HT-29 (cell line): ENCODE measurements at places on chromosomes 4 and X. TPM values are rescaled to one million over a fixed set of nuclear protein-coding genes. Genes with fewer than 3 reads are reported as not detected.
A peak's percentile ranks its signal among the peaks of the same experiment; 100 is the strongest.

COX7B2 gene
- not detected in 2 replicates for total RNA-seq

GRCh38 chrX:17431171-17431570 is 56.2 kb downstream of the NHS start:
- DNase-seq, result no peak

VCX gene
- not detected in 2 replicates for total RNA-seq

GRCh38 chr4:26255989-26256388 is 64.8 kb upstream of the RBPJ start:
- DNase-seq, result no peak

IL2 gene
- not detected in 2 replicates for total RNA-seq

GRCh38 chr4:137819964-137820383 is 287.7 kb upstream of the PCDH18 start:
- peak; percentile 60 for DNase-seq

- no peak for DNase-seq
These were observed 2.8 kb upstream of the LIN54 start for GRCh38 chr4:83013420-83013867.

- no peak for DNase-seq
These were observed 128.0 kb downstream of the AFAP1 start for GRCh38 chr4:7811536-7812191.

- DNase-seq, result no peak
These were observed 162.0 kb downstream of the RNF150 start for GRCh38 chr4:140971077-140971792.

GRCh38 chrX:23478056-23478455 is 143.4 kb downstream of the PTCHD1 start:
- DNase-seq, result no peak

DNA sequence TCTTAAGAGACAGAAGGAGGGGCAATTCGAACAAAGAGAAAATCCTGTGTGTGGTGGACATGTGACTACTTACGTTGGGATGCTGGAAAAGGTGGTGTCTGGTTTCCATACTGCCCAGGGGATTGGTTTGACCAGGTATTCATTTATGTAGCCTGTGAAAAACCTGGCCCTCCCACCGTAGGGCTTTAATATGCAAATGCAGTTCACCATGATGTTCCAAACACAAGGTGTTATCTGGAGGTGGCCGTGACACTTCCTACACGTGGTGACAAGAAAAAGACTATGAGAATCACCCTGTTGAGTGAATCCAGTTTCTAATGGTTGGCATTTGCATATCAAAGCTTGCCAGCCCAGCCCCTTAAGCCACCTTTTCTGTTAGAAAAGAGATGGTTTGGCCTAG is 27.9 kb downstream of the UGT2B4 start:
- no peak for DNase-seq

- no peak for DNase-seq
These were observed 176.1 kb downstream of the MSL3 start for GRCh38 chrX:11934089-11934488.

CHRDL1 gene
- total RNA-seq, result not detected in 2 replicates

DNA sequence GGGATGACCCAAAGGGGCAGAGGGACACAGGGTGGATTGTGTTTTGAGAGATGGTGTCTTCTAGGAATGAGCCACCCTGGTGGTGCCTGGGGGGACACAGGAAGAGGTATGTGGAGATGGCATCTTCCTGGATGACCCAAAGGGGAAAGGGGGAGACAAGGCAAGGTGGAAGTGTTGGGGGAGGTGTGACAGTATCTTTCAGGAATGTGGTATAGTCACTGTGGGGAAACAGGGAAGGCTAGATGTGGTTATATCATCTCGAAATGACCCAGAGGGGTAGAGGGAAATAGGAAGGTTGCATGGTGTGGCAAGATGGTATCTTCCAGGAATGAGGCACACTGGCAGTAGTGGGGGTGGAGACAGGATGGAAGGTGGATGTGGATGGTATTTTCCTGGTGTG is 62.9 kb downstream of the MAOA start:
- DNase-seq, result no peak

DNA sequence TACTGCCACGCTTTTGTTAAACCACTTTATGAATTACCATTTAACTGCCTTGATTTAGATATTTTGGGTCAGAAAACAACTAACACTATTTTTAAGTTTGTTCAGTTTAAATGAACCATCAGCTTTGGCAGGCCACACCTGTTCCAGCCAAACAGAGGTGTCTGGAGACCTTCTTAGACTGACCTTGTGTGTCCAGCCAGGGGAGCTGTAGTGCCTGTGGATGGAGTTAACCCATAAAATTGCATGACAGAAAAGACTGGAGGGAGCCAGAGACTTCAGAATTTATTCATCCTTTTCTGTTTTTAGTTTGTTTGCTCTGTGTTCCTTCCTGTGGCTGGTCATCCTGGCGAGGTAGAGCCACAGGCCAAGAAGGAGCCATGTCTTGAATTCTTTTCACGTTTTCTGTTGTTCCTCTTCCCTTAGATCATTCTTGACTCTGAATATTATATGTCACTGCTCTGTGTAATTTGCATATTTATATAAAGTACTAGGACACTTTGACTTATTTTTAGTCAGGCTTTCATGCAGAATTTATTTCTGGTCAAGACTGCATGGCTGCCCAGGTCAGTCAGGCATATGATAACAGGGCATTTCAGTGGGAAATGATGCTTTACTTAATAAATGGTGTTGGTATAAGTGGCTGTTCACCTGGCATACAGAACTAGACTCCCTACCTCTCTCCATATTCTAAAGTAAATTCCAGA is 26.7 kb downstream of the HERC3 start:
- DNase-seq, result no peak

GRCh38 chr4:153161226-153161963 is 42.8 kb upstream of the TRIM2 start:
- DNase-seq, result no peak

DNA sequence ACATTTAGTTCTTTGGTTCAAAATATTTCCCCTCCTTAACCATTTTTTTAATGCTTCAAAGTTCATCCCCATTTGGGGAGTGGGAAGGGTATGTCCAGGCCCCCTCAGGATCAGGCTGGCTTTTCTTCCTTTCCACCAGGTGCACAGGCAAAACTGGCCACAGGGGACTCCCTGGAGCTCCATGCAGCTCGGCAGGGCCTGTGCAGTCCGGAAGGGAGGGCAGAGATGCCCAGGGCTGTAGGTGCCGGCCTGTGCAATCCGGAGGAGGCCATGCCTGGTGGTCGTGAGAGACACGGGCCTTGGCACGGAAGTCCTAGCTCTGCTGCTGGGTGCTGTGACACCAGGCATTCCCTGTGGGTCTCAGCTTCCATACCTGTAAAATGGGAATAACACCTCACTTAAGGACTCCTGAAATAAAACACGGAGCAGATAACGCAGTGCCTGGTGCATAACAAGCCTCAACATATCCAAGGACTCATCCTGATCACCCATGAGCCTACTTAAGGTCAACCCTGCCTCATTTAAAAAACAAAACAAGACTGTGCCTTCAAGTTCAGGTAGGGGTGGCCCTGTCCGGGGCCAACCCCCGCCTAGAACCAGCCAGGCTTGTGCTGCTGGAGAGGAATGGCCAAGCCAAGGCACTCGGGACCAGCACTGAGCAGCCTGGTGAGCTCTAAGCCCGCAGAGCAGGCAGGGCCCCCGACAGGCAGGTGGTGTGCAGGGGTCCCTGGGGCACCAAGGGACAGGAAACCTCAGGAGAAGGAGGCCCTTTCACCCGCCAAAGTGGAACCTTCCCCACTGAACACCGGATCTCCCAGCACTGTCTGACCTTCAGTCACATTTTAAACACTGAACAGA is 21.2 kb upstream of the CYP4V2 start:
- DNase-seq, result no peak

CLDN34 gene
- total RNA-seq, result not detected in 2 replicates

DNA sequence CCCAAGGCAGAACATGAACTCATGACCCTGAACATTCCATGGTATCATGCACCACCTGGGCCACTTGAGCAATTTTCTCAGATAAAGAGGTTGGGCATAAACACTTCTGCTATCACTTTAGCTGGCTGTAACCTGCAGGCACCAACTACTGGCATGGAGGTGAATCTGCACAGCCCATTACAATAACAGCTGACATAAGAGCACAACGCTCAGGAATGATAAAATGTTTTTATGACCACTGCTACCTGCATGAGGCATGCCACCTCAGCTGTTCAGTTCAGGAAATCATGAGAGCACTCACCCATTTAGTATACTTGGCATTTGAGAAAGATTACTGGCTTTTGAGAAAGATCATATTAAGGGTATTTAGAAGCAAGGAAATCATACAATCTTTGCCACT is 85.7 kb upstream of the SPIN4 start:
- no peak for DNase-seq

GRCh38 chr4:123997776-123998449 is 601.3 kb downstream of the SPRY1 start:
- no peak for DNase-seq

DNA sequence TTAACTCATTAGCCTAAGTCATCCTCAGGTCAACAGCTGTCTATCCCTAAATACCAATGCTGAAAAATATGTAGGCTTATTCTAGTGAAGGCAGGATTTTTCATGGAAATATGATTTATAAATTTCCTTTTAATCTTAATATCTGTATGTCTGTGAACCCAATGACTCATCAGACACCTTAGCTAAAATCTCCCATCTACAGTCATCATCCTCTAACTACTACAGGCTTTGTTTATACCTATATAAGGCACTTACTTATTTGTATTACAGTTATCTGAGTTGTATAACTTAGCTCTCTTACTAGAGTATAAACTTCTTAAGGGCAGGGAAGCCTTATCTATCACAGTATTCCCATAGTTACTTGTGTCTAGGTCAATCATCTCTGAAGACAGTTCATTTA is 24.2 kb downstream of the AMMECR1 start:
- no peak for DNase-seq

KLHL34 gene
- not detected in 2 replicates for total RNA-seq

CLIC2 gene
- 0.73 TPM in 1 of 2 replicates, not detected in the other for total RNA-seq

DNA sequence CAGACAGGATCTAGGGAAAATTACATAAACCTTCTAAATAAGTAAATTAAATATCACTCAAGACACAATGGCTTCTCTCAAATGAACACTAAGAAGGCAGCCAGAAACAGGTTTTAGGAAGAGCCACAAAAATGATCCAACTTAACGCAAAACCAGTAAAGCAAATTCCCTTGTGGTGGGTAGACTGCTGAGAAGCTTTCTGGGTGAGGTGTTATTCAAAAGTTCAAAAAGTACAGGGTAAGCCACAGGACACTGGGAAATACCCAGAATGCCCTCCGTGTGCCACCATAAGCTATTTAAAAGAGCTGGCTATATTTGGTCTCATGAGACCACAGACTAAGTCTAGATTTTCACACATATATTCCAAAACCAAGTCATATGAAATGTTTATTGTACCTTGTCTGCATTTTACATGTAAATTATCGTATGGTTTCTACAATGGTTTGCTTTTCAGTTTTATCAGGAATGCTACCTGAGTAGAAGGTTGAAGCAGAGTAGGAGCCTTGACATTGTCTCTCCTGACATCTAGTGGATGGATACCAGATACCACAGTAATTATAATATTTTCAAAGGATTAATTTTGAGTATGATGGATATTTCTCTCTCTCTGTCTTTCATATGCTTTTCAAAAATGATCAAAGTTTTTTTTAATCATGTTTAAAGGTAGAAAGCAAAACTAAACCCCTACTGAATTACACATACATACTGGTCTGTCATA is 109.3 kb upstream of the KLHL13 start:
- DNase-seq, result peak; percentile 63

GRCh38 chr4:105186701-105187161 is 40.1 kb downstream of the TET2 start:
- DNase-seq, result no peak

PDCL2 gene
- total RNA-seq, result not detected in 2 replicates

POU3F4 gene
- not detected in 2 replicates for total RNA-seq

DNA sequence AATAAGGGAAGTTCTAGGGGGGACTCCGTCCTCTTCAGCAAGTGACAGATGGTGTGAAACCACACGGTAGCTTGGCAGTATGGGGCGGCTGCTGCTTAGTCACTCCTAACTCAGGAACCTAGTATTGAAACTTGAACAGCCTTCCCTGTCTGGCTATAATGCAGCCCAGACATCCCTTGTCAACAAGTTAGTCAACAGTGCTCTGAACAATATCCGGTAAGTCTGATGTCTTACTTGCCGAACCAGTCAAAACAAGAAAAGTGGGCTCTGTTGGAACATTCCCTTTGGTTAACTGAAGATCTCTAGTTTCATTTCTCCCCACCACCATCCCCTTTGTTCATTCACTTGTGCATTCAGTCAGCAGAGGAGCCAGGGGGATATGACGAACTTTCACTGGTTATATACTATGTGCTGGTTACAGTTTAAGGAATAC is 18.7 kb upstream of the CXCL13 start:
- DNase-seq, result no peak

DNA sequence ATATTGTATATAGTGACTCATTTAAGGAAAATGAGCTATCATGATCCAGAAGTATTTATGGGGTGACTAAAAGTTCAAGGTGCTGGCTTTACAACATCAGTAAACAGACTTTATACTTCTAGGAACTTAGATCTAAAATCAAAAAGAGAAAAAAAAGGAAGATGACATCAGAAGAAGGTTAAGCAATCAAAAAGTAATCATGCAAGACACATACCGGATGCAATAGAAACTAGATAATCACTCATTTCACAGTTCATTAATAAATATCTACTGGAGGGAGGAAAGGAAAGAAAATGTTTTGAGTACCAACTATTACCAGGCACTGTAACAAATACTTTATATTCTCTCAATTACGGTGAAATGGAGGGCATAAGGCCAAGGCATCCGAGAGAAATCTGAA is 276.4 kb downstream of the SPRY1 start:
- peak; percentile 69 for DNase-seq

DNA sequence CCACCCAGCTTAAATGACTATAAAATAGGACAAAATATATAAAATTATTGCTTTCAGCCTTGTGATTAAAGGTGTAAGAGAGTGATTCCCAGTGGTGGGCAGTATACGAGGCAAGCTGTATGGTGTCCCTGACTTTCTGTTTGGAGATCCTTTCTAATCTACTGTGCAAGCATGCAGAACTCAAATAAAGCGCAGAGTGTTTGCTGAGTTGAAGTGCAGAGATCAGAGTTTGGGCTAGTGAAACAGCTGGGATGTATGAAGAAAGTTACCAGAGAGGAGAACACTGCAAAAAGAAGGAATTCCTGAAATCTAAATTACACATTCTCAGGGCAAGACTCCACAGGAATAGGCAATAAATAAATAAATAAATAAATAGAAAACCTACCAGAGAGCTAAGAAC is 218.5 kb upstream of the TLL1 start:
- DNase-seq, result no peak

PIR gene
- 9.8 and 10.3 TPM in 2 replicates for total RNA-seq
